CD4-positive, alpha-beta T cell treated with Interleukin-4 for 4 hours (primary cell): ENCODE measurements at places on chromosomes 16 and 17.

GRCh38 chr17:7021993-7022778 is 664 bp upstream of the BCL6B start:
- peak; percentile 69 for DNase-seq

GRCh38 chr16:88628512-88628974 is 9.8 kb upstream of the IL17C start:
- DNase-seq, result no peak

DNA sequence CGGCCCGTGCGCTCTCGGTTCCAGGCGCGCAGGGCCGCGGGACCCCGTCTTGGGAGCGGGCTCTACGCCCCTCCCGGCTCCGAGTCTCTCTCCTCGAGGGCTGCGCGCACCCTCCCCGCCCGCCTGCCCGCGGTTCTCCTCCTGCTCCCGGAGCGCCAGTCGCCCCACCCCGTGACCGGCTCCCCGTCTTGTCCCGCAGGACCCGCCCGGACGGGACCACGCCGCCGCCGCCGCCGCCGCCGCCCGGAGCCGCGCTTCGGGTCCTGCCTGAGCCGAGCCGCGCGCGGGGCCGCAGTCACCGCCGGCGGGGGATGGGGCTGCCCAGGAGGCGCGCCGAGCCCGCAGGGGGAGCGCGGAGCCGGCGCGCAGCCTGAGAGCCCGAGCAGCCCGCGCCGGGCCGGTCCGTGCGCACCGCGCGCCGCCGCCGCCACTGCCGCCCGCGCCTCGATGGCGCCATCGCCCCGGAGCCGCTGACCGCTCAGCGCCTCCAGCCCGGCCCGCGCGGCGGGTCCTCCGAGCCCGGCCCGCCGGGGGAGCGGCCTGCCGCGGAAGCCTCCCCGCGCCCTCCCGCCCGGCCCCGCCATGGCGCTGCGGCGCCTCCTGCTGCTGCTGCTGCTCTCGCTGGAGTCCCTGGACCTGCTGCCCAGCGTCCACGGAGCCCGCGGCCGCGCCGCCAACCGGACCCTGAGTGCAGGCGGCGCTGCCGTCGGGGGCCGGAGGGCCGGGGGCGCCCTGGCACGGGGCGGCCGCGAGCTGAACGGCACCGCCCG is at the start of gene SHISA6:
SHISA6 (plus strand) TSS at position 373 of the 770 bp plus-strand sequence.
- DNase-seq, result no peak

GRCh38 chr16:84952335-84953189 is 58.8 kb downstream of the ZDHHC7 start:
- DNase-seq, result peak; percentile 70

- DNase-seq, result no peak
These were observed 41.9 kb upstream of the CDYL2 start for GRCh38 chr16:80846275-80846674.

GRCh38 chr16:69382421-69382820 is 3.4 kb downstream of the TERF2 start:
- no peak for DNase-seq

DNA sequence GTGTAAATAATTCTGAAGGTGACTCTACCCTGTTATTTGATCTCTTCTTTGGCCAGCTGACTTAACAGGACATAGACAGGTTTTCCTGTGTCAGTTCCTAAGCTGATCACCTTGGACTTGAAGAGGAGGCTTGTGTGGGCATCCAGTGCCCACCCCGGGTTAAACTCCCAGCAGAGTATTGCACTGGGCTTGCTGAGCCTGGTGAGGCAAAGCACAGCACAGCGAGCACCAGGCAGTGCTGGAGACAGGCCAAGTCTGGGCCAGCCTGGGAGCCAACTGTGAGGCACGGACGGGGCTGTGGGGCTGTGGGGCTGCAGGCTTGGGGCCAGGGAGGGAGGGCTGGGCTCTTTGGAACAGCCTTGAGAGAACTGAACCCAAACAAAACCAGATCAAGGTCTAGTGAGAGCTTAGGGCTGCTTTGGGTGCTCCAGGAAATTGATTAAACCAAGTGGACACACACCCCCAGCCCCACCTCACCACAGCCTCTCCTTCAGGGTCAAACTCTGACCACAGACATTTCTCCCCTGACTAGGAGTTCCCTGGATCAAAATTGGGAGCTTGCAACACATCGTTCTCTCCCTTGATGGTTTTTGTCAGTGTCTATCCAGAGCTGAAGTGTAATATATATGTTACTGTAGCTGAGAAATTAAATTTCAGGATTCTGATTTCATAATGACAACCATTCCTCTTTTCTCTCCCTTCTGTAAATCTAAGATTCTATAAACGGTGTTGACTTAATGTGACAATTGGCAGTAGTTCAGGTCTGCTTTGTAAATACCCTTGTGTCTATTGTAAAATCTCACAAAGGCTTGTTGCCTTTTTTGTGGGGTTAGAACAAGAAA is 5.1 kb downstream of the STH start:
- DNase-seq, result no peak

GRCh38 chr16:85856585-85856984 is 42.4 kb upstream of the IRF8 start:
- DNase-seq, result no peak

DNA sequence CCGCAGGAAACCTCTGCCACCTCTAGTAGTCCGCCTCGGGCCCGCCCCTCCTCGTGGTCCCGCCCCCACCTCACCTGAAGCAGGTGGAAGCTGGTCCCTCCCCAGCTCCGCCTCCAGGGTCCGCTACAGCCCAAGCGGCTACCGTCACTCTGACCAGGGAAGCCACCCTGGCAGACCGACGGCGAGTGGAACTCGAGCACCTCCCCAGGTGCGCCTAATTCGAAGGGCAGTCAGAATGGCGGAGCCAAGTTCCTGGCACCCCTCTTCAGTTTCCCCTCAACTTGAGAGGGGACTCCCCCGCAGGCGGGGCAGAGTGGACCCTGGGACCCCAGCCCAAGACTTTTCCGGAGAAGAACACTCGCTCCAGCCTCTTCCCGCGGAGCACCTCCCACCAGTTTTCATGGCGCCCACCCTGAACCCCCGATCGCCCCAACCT is 507 bp downstream of the FHOD1 start:
- no peak for DNase-seq

- DNase-seq, result no peak
These were observed 80.9 kb downstream of the GOSR1 start for GRCh38 chr17:30557916-30558685.

DNA sequence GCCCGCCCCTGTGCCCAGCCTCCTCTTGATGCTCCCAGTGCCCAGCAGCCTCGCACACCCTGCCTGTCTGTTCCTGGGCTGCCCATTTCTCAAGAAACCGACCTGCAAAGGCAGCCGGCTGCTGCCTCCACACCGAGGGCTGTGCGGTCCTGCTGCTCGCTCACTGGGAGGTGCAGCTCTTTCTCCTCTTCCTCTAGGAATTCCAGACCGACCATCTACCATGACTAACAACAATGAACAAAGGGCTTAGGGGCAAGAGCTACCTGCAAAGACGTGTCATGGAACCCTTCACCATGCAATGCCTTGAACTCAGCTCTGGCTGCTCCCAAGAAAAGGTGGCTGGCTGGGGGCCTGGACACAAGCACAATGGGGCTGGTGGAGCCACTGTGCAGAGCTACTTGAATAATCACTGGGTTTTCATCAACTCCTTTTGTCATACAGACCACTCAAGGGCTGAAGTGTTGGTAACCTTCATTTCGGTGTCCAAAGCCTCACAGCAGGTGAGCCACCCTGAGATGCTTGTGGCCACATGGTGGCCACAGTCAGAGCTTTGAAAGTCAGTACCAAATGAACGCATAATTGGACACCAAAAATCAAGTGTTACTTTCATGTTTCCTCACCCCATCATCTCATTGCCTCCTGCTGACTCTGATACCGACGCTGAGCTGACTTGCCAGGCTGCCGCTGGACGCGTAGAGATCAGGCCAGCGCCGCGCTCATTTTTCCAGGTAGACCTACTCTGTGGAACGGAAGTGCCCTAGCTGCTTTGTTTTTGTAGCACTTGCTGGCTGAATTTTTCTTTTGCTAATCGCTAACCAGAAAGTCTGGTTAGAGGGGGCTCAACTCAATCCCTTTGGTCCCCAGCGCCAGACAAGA is 19.8 kb downstream of the CYB561 start:
- no peak for DNase-seq

GRCh38 chr17:81143717-81144422 is 21.4 kb upstream of the PVALEF start:
- no peak for DNase-seq

DNA sequence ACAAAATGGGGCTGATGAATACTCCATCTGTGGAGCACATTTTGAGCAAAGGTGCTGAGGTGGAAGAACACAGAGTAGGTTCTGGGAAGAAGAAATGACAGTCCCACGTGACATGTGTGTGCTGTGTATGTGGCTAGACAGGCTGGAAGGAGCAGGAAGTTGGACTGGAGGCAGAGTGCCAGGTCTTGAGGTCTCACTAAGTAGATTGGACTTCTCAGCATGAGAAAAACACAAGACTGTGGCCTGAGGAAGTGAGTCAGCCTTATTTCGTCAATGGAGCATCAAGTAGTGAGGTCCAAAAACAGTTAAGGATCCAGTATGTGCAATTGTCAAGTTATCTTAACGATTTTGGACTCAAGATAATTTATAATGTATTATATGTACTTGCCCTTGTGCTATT is 736.5 kb downstream of the KCNJ2 start:
- DNase-seq, result no peak

- DNase-seq, result no peak
These were observed 154.5 kb downstream of the CBLN1 start for GRCh38 chr16:49127103-49127502.

DNA sequence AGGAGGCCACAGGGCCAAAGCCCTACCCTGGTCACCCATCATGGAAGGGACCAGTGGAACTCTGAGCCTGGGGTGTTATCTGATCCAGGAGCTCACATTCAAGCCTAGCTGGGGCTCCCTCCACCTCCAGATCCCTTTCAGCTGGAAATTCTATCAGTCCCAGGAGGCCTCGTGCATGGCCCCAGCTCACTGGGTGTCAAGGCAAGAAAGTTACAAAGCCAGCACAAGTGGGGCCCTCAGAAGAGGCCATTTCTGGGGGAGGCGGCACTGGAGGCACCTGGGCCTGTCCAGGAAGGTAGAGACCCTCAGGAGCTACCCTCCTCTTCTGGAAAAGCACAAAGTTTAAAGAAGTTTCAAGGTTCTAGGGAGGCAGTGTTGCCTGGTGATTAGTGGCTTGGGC is 4.8 kb downstream of the CA7 start:
- DNase-seq, result no peak

DNA sequence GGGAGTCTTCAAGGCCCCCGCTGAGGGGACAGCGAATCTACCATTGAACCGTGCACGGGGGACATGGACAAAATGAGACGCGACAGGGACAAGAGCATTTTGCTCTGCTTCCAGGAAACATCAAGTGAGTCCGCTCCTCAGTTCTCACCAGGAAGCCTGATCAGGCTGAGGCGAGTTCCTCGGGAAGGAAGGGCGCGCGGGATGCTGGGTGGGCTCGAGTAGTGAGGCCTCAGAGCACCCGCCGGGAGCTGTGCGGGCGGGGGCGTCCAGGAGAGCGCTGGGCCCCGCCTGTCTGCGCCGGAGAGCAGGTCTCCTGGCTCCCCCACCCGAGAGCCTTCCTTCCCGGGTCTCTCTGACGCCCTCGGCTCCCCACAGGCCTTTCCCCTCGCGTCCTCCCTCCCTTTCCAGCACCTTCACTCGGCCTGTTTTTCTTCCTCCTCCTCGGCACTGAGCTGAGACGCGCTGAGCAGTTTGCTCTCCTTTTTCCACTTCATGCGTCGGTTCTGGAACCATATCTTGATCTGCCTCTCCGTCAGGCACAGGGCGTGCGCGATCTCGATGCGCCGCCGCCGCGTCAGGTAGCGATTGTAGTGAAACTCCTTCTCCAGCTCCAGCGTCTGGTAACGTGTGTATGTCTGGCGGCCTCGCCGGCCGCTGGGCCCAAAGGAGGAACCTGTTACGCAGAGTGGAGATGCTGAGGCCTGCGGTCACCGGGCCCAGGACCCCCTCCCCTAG is 2.6 kb upstream of the HOXB5 start:
- DNase-seq, result no peak

- no peak for DNase-seq
These were observed 218.8 kb downstream of the RAB11FIP4 start for GRCh38 chr17:31609996-31610910.

- no peak for DNase-seq
These were observed 3.1 kb upstream of the CCDC42 start for GRCh38 chr17:8747742-8748141.

GRCh38 chr17:81714412-81715106 is 2.5 kb downstream of the SLC25A10 start:
- DNase-seq, result no peak

GRCh38 chr16:11430601-11431317 is 85.5 kb downstream of the RMI2 start:
- no peak for DNase-seq

GRCh38 chr17:75670868-75671267 is 3.7 kb downstream of the SAP30BP start:
- no peak for DNase-seq

DNA sequence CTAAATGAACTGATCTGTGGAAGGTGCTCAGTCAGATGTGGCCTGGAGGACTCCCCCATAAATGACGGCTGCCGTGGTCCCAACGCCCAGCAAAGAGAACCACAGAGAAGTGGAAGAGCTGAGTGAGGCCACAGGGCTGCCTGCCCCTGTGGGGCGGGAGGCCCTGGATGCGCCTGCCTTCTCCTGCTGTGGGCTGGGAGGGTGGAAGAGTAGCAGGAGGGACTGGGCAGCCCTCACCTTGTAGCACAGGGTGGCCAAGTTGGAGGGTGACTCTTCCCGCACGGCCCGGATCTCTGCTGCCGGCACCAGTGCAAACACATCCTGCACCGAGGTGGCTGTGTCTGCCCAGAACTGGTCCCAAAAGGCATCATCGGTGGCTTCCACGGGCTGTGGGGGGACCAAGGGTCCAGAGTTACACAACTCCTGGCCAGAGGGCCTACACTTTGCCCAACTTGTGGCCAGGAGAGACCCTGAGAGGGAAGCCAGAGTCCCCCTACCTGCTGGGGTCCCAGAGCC is 8.3 kb downstream of the HID1 start:
- no peak for DNase-seq

- DNase-seq, result peak; percentile 72
These were observed 25.9 kb upstream of the APOH start for GRCh38 chr17:66255112-66255511.

GRCh38 chr16:73106329-73107034 is 58.6 kb upstream of the ZFHX3 start:
- DNase-seq, result no peak

DNA sequence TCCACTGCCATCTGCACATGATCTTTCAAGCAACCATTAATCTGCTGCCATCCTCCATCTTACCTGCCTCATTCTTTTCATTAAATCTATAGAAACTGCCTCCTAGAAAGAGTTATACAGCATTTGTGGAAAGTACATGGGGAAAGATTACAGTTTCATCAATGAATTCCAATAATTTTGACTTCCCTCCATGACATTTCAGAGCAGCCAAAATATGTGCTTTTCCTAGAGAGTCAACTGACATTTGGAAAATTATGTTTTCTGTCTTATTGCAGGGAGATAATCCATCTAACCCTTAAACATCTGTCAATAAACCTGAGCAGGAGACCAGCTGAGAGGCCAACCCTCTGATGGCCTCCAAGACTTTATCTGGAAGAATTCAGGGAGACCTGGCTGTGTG is 147.0 kb upstream of the CDH5 start:
- no peak for DNase-seq

DNA sequence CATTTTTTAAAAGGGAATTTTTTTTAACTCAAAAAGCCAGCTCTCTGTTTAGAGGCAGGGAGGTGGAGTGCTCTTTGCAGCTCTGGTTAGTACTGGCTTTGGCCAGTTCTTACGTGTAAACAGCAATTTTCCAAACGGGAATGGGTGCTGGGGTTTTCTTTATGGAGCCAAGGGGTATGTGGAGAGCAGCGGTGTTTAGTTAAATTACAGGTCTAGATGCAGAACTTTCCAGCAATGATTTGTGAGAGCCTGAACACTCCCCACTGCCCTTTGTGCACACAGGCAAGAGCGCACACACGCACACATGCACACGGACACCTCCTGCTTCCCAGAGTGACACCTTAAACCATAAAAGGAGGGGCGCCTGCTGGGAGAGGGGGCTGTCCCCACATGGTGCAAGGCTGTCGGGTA is 140.2 kb downstream of the MSI2 start:
- DNase-seq, result no peak
